ENCODE measurements at places on chromosomes 13 and 19. TPM values are rescaled to one million over a fixed set of nuclear protein-coding genes. Genes with fewer than 3 reads are reported as not detected.

Gene HSPB6
- total RNA-seq: 104 TPM

Gene FCER2
- total RNA-seq: not detected

Gene RNASEH2A
- 3.1 TPM for total RNA-seq

Gene SBSN
- total RNA-seq: not detected

Gene CTXN1
- total RNA-seq: 4.2 TPM

Gene ZNF471
- 2.1 TPM for total RNA-seq

All from right atrium auricular region (tissue), 2 donors.